ENCODE measurements at places on chromosomes 6 and 20. TPM values are rescaled to one million over a fixed set of nuclear protein-coding genes. Genes with fewer than 3 reads are reported as not detected.

Gene POU3F2
- not detected for total RNA-seq

Gene COL12A1
- total RNA-seq: 20.7 TPM

DNA sequence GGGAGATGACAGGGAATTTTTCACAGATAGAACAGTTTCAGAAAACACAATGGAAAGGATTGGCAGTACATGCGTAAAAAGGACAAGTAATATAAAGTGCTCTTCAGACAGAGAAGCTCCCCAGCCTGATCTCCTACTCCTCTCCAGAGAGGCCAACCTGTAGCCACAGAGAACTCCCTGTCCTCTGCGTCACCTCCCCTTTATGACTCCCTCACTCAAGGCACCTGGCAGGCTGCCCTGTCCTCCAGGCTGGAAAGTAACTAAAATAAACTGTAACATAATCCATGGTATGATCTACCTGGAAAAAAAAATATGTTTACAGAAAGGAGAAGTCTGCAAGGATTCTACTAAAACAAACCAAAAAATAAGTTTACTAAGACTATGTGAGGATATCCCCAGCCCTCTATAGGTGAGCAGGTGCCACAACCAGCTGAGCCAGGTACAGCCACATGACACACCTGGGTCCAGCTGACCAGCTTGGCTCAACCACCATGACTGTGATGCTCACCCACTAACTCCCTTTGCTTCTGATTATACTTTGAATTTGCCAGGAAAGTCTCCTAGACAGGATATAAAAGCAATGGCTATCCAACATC lies 29.2 kb downstream of the MBOAT1 start:
- peak; percentile 35 for DNase-seq

DNA sequence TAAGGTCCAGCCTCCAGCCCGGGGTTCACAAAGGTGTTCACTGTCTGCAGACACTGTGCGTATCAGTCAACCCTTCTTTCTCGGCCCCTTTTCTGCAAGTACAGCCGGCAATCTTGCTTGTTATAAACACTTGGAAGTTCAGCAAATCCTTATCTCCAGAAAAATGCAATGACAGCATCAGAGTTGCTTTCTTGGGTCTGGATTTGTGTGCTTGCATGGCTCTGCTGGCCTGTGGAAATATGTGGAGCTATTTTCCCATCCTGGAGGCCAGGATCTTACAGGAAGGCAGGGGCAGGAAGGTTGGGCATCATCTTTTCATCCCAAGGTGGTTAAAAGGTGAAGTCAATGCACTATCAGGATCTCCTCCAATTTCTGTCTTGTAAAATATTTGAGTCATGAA lies 100.3 kb downstream of the SMOC2 start:
- DNase-seq: no peak

DNA sequence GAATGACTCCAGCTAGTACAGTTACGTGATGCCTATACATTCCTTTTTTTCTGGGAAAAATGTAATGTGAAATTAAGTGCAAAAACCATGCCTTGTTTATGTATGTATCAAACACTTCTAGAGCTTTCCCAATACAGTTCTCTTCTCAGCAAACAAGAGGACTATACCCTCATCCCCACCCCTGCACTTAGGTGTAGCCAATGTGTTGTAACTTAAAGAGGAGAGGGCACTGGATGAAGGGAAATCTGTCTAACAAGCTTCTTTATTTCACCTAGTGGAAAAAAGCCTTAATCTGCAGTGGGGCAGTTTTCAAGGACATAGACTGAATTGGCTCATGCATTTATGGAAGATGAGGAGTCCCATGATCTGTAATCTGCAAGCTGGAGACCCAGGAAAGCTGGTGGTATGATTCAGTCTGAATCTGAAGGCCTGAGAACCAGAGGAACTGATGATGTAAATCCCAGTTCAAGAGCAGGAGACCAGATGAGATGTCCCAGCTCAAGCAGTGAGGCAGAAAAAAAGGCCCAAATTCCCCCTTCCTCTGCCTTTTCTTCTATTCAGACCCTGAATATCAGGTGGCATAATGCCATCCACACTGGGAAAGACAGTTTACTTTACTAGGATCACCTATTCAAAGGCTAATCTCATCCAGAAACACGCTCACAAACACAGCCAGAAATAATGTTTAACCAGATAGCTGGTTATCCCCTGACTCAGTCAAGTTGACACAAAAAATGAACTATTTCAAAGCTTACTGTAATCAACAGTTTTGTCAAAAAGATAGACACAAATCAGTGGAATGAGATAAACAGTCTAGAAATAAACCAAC lies 25.8 kb upstream of the SLC17A3 start:
- DNase-seq: no peak
